ENCODE measurements at places on chromosomes 5 and 9.

DNA sequence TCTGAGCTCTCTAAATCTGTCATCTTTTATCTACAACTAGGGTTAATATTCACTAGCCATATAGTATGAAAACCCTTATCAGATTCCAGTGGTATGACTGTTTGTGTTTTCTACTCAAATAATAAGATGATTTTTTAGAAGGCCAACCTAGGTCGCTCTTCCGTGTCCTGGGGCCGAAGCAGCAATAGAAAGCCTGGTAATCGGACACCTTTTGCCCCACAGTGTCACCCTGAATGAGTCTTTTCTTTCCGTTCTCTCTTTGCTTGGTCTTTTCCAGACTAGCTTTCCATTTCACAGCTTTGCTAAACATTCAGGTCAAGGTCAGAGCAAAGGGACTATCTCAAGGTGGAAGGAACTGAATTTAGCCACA lies 243.3 kb upstream of the ANKRD55 start:
- no peak overlapping the region for H3K27ac ChIP-seq
- peaks cover 26% of the 10 kb centered on the region for H3K4me1 ChIP-seq
- H3K36me3 ChIP-seq = no peaks in the 10 kb centered on the region
- H3K27me3 ChIP-seq = no peaks in the 10 kb centered on the region
- H3K4me3 ChIP-seq = no peak overlapping the region

GRCh38 chr9:137235424-137236237 lies 4.9 kb downstream of the SLC34A3 start:
- DNase-seq = no peak
- H3K4me3 ChIP-seq = no peak overlapping the region
- peaks cover 37% of the 10 kb centered on the region for H3K4me1 ChIP-seq
- no peaks in the 10 kb centered on the region for H3K36me3 ChIP-seq

DNA sequence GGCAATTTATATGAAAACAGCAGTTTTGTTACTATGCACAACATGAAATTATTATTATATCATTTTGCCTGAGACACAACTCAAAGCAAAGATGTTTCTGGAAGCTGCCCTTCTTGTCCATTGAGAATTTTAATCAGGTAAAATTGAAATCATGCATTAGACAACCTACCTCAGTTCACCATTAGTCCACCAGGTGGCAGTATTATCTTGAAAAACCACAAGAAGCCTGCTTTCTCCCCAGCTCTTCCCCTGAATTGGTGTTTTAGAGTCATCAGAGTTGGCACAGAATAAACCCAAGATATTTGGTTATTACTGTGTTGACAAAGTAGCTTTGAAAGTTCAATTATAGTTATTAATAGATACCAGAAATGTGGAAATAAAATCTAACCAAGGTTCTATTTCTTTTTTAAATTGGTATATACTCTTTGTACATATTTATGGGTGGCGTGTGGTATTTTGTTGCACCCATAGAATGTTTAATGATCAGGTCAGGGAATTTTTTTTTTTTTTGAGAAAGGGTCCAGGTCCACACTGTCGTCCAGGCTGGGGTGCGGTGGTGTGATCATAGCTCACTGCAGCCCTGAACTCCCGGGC lies 25.7 kb downstream of the UTP15 start:
- H3K36me3 ChIP-seq = no peaks in the 10 kb centered on the region
- no peak overlapping the region for H3K4me3 ChIP-seq
- H3K27me3 ChIP-seq = no peaks in the 10 kb centered on the region
- no peaks in the 10 kb centered on the region for H3K4me1 ChIP-seq

DNA sequence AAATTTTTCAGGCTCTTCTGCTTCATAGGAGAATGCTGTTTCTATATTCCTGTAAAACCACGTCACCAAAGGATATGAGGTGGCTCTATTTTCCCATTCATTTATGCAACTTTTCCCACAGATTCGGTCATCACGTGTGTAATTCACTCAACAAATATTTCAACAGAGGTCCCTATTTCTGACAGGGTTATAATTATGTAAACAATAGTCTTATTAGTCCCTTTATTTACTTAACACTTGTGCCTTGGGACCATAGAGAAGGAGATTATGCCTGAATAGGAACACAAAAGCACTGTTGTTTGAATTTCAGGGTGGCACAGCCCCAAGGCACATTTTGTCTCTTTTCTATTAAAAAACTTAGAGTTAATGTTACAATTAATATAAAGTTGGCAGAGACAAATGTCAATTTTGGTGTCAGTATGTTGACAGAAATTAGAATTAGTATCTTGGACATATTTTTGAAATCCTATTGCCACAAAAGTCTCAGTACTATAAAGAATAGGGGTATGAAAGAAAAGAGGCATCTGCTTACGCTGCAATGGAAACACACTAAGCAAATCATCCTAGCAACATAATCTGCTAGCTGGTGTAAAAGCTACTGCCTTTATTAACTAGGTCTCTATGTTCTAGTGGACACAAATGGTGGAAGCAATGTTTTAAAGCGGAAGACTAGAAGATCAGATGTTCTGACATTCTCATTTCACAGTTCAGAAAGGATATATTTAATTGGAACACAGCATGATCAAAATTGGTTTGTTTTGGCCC lies 229.1 kb upstream of the TBCA start:
- peaks cover 9% of the 10 kb centered on the region for H3K4me1 ChIP-seq
- peaks cover 7% of the 10 kb centered on the region for H3K36me3 ChIP-seq
- no peak for DNase-seq
